Kidney epithelial cell (primary cell): ENCODE measurements at places on chromosomes 12 and 14. TPM values are rescaled to one million over a fixed set of nuclear protein-coding genes. Genes with fewer than 3 reads are reported as not detected.

- no peak for DNase-seq
These were observed 32.4 kb downstream of the YY1 start for GRCh38 chr14:100271247-100271939.

DNA sequence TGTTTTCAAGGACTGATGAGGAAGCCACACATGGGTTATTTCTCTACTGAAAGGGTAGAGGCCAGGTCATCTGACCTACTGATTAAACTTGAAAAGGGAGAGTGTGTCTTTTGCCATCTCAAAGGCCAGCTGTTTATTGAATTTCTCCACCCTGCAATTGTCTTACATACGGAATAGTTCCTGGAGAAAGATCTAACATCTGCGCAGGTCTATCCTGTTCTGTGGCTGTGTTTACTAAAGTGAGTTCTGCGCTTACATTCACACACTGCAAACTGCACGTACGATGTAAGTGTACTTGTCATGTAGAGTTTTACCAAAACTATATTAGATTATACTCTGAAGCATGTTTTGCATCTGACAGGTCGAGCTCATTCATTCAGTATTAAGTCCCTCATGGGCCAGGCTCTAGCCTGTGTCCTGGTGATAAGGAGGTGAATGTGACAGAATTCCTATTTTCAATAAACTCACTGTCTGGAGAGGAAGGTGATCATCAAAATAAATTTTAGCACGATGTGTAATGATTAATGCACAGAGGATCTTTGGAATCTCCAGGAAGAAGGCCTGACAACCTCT is 96.6 kb downstream of the PRKCH start:
- no peak for DNase-seq

DNA sequence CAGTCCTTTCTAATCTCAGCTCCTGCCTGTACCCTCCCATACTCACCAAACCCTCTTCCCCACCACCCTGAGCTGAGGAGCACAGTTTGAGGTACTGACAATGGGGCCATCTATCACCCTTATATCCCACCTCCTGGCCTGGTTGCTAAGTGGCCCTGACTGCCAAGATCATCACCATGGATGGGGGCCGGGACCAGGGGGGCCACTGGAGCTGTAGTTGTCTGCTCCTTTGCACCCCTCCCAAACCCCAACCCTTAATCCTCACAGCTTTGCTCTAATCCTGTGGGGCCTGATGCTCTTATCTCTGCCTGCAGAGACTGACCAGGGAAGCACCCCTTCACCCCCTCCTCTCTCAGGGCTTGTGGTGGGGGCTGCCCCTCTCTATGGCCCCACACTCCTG is 395 bp upstream of the GNB3 start:
- no peak for DNase-seq

DNA sequence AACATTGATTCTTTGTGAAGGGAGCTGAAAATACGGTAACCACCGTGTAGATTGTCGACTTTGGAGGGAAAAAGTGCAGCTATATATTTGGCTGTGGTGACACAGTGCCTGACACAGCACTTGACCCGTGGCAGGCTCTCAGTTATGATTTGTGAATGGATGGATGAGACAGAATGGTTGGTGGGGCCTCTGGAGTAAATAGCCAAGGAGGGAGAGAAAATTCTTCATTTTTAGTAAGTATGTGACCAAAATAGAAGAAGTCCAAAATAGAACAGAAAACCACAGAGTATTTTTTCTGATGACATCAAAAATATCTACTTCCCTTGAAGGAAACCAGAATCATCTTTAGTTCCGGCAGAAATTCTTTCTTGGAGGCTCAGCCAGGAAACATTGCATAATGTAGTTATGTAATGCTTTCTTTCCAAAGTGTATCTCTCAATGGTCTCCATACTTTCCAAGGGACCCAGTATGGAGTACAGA is 82.0 kb upstream of the WSCD2 start:
- DNase-seq = no peak

GRCh38 chr14:90500665-90501370 is 104.0 kb downstream of the CALM1 start:
- DNase-seq = no peak

DNA sequence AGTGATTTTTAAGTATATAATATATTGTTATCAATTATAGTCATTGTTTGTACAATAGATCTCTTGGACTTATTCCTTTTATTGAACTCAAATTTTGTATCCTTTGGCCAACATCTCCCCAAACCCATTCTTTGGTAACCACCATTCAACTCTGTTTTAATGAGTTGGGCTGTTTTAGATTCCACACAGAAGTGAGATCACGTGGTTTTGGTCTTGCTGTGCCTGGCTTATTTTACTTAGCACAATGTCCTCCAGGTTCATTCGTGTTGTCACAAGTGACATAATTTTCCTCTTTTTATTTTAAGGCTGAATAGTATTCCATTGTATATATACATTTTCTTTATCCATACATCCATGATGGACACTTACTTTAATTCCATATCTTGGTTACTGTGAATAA is 40.2 kb upstream of the LTA4H start:
- DNase-seq = no peak

GRCh38 chr12:11916771-11917170 is 154.0 kb upstream of the BCL2L14 start:
- DNase-seq = no peak

- peak; percentile 98 for DNase-seq
These were observed at the start of the genes C12orf60 and WBP11 for GRCh38 chr12:14803011-14803829. Gene C12orf60, plus strand, starts transcription at chr12:14803670. Its CDS starts 19,266 bp downstream, at chr12:14822936. Gene WBP11, minus strand, starts transcription at chr12:14803478. Its CDS starts 2,095 bp downstream, at chr12:14801383.

Gene ATP5MC2
- 235 and 299 TPM in 2 replicates for total RNA-seq

Gene TAS2R42
- total RNA-seq = not detected in 2 replicates

Gene PRIM1
- total RNA-seq = 4.5 and 12.0 TPM in 2 replicates

Gene P2RX7
- 0.29 and 0.96 TPM in 2 replicates for total RNA-seq

Gene DDHD1
- 7.0 and 8.9 TPM in 2 replicates for total RNA-seq

Gene LMO3
- total RNA-seq = not detected in 2 replicates

Gene COPS7A
- 65.2 and 69.1 TPM in 2 replicates for total RNA-seq
